ENCODE measurements at places on chromosomes 1 and 21. TPM values are rescaled to one million over a fixed set of nuclear protein-coding genes. Genes with fewer than 3 reads are reported as not detected.
A peak's percentile ranks its signal among the peaks of the same experiment; 100 is the strongest.

- no peak for DNase-seq
These were observed 58.9 kb downstream of the TGFBR3 start for GRCh38 chr1:91827087-91827458.

DNA sequence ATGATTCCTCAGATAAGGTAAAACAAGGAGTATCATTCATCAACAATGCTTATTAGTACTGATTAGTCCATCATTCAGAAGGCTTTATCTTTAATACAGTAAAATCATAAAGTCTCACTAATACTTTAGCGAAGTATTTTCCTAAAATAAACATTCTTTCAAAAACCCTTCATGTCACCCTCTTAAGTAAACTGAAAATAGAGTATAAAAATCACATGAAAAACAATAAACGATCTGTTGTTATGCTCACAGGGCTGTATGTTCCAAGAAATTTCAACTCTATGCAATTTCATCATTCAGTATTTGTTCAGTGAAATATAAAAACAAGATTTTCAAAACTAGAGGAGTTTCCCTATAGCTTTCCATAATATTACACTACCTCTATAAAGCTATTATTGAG lies 102.0 kb downstream of the DENND1B start:
- DNase-seq: no peak

DNA sequence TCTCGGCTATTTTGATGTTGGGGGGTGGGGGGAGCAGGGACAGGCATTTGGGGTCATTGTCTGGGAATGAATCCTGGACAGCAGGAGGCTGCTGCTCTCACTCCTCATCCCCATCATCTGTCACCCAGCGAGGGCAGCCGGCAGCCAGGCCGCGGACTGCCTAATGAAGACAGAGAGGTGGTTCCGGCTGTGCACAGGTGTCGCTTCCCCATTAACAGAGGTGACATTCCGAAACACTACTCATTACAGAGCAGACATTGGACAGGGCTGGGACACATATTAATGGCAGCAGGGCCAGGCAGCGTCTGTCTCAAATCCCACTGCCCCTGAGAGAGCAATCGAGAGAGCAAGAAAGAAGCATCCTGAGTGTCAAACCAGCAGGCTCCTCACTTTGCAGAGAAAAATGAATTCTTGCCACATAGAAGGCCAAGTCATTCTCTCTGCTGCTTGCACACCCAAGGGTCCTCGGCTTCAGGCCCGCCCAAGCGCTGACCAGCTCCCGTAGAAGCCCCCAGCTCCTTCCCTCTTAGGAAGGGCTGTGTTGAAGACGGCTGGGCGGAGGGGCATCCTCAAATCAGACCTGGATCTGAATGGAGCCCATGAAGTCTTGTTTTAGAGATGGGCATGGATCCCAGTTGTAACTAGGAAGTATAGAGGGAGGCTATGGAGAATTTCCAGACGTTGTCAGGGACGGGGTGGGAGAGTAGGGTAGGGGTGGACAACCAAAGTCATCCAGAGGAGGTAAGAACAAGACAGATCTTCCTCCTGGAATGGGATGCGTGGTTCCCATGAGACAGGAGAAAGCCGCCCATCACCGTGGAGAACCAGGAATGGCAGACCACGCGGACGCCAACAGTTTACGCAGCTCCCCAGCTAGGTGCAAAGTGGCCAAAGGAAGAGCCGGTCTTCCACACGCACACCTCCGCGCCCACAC lies 8.2 kb upstream of the LEMD1 start:
- no peak for DNase-seq

DNA sequence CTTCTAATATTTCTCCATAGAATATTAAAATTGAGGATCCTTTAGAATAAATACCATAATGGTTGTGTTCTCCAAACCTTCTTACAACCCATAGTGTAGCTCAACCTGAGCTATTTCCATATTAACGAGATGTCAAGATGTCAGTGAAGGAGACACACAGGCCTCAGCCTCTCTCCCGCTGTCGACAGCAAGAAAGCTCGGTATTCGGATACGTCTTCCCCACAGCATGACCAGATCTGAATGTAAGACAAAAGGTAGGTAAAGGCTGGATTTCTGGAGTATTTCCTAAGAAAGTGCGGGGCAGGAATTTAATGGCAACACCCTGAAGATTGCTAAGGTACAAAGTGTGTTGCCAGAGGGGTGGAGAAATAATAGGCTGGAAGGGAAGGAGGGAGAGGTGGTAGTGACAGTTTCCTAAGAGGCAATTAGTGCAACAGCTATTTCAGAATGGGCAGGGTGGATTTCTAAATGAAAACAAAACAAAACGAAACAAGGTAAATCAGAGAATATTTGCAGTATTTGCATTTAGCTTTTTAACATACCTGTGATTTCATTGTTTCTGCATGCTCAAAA lies 1.7 kb downstream of the ADSS2 start:
- no peak for DNase-seq

DNA sequence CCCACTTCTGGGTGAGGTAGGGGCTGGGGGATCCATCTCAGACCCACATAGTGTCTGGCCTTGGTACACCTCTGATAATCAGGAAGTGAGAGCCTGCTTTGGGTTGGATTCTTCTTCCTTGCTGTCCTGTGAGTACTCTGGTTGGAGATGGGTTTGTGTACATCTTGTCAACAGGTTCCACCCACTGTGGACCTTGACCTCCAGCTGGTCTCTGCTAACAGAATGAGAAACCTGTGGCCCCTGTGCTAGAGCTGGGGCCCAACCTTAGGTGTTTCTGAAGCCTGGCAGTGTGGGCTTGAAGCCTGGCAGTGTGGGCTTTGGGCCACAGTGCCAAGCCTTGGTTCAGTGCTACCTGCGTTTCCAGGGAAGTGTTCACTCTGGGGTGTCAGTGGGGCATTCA lies 2.6 kb downstream of the ZBTB48 start:
- no peak for DNase-seq

GRCh38 chr1:24555591-24556413 lies at the start of gene NCMAP:
TSS of gene NCMAP (plus strand) at chr1:24556087. CDS start at chr1:24595431, 39,344 bp downstream.
- DNase-seq: no peak

- DNase-seq: no peak
These were observed 317.6 kb upstream of the PROX1 start for GRCh38 chr1:213669964-213670691.

DNA sequence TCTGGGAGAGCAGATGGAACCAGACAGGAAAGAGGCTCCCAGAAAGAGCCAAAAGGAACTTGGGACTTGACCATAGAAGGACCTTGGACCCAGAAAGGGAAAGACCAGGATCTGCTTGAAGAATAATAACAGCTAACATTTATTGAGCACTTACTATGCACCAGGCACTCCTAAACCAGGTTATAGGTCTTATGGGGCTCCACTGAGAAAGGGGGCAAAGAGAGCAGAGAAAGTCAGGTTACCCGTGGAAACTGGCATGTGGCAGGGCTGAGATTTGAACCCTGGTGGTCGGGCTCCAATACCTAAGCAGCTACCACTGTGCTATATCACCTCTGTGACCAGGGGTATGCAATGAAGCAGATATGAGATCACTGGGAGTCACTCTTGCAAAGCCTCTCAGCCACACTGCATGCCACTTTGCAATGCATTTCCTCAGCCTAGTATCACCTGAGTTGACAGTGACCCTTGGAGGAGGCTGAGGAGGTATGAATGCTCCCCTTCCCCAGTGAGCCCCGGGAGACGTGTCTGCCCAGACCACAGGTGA lies 37.8 kb downstream of the HSPG2 start:
- DNase-seq: no peak

The CYP4B1 gene
- not detected for total RNA-seq

- DNase-seq: no peak
These were observed 49.4 kb downstream of the NENF start for GRCh38 chr1:212482006-212482636.

The MYOCOS gene
- total RNA-seq: not detected

The SLC6A9 gene
- 4.1 TPM for total RNA-seq

The DIO1 gene
- not detected for total RNA-seq

The RHBG gene
- not detected for total RNA-seq

DNA sequence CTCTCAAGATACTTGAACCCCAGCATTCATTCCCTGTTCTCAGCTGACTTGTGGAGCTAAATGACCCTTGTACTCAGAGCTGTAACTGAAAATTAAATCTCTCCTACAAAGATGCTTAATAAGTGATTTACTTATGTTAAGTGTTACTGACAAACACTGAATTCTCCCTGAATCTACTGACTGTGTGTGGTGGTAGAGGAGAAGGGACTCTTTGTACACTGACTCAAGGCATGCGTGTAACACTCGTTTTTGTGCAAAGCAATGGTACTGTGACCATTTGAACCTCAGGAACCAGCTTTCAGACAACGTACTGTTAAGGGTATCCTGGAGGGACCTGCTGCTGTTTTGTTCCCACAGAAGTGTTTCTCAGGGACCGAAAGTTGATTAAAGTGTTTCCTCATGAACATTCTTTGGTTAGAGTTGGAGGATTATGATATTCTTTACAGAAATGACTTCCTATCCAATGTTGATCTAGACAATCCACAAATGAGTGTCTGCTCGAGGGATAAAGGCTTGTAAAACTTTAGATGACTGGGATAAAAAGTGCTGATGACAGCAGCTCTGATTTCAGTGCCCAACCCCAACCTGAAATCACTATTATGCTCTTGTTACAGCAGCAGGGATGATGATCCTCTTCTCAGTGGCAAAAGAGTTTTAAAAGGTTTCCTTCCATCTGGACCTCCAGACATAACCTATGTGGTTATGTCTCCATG lies 12.8 kb downstream of the RGL1 start:
- DNase-seq: no peak

- peak; percentile 97 for DNase-seq
These were observed 5.5 kb downstream of the ETS2 start for GRCh38 chr21:38811257-38811656.

DNA sequence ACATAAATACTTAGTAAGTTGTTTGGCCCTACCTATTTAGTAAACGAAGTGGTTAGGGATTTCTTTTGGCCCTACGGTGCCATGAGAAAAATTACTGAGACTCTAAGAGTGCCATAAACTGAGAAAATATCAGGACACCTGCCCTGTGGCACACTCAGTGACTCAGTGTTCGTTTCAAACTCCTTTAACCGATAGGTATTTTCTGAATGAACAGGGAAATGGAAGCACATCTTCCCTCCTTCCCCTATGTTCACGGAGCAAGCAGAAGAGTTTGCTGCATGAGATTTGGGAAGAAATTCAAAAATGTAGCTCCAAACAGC lies 134.2 kb downstream of the KAZN start:
- DNase-seq: no peak

The CNIH4 gene
- total RNA-seq: 52.3 TPM

- DNase-seq: no peak
These were observed 184.7 kb upstream of the SGIP1 start for GRCh38 chr1:66349242-66349641.

- DNase-seq: no peak
These were observed 5.5 kb downstream of the SDCCAG8 start for GRCh38 chr1:243261390-243261789.

The RUSC1 gene
- 46.7 TPM for total RNA-seq

The TFF1 gene
- not detected for total RNA-seq

The TIE1 gene
- 135 TPM for total RNA-seq

DNA sequence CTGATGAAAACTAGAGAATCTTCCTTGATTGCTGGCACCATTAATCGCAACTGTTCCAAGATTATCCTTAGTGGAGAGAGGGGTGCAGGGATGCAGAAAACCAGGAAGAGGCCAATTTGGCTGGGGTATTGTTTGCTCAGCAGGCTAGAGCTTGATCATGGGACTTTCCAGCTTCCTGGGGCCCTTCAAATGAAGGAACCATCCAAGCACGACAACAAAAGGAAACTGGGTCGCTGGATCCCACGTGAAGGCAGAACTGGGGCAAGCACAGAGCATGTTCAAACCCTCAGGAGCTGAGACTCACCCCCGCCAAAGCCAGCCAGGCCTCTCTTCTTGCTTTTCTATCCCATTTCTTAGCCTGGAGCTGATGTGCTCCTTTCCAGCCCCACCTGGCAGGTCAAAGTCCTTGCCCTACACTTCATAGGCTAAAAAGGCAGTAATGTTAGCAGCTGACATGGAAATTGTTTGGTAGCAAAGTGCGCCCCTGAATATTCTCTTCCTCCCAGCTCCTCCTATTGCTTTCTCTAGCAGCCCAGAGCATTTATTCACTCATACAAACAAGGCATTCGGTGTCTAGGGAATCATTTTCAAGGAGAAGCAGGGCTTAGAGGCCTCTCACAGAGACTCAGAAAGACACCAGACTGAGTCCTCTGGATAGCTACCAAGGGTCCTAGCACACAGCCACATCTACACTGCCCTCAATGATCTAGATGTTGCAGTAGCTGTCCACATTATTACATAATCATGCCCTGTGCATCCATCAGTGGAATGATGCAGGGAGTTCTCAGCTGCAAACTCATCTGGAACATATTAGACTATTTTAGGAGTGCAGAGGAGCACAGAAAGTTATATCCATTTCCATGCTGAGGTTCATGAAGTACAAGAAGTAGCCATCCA lies 11.5 kb downstream of the KCNA2 start:
- no peak for DNase-seq

The PLPPR5 gene
- total RNA-seq: 0.07 TPM

DNA sequence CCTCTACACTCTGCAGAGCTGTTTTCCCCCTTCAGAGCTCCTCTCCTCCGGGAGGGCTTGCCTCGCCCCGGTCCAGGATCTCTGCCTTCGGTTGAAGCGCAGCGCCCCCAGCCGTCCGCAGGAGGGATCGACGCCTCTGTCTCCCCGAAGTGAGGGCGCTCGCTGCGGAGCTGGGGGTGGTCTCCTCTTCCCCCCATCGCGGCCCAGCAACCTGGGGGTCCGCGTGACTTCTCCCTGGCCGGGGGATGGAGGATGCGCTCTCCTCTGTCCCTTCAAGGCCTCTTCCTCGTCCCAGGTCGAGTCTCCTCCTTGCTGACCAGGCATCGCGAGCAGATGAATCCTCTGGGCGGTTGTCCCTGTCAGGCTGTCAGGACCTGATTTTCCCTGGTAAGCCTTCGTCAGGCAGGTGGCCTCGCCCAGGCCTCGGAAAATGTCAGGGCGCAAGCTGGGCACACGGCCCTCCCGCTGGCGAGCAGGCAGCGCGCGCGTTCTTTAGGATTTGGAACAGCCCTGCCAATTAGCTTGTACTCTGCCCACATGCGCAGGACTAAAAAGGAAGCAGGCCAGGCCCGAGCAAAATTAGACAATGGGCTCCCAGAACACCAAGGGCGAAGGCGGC lies 90.5 kb downstream of the EDEM3 start:
- DNase-seq: peak; percentile 50

The ZNF683 gene
- total RNA-seq: not detected

The C1orf141 gene
- total RNA-seq: not detected

The ARV1 gene
- total RNA-seq: 34.7 TPM

DNA sequence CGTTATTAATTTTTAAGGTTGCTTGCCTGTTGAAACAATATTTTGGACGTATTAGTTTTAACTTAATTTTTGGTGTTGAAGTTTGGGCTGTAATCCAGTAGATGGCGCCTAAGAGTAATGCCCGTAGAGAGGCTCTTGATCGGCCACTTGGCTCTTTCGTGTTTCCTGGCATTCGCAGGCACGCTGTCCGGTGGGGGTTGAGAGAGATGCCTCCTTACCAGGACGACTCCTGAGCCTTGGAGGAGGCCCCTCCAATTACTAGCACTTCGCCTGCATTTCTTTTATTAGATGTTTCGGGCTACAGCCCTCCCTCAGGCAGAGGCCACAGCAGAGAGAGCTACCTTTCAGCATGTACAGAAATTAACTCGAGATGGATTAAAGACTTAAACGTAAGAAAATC lies 12.0 kb downstream of the OR2M4 start:
- DNase-seq: peak; percentile 39

- no peak for DNase-seq
These were observed 67.2 kb upstream of the SCAF4 start for GRCh38 chr21:31798842-31799704.

- DNase-seq: no peak
These were observed 672 bp downstream of the DHDDS start for GRCh38 chr1:26432793-26433192.

GRCh38 chr1:69738458-69739250 lies 170.9 kb downstream of the LRRC7 start:
- no peak for DNase-seq

Data from HT1080 (cell line).